Cardiac ventricle fibroblast (primary cell): ENCODE measurements at places on chromosomes 2 and 18. TPM values are rescaled to one million over a fixed set of nuclear protein-coding genes. Genes with fewer than 3 reads are reported as not detected.

Gene APOB
- total RNA-seq = 0.39 and 0.56 TPM in 2 replicates

Gene SPR
- 18.3 and 21.0 TPM in 2 replicates for total RNA-seq

Gene SMAD2
- total RNA-seq = 74.4 and 83.5 TPM in 2 replicates

Gene GTF2A1L
- 0.24 and 1.7 TPM in 2 replicates for total RNA-seq

Gene SP110
- total RNA-seq = 7.7 and 15.4 TPM in 2 replicates

Gene SPP2
- not detected in 2 replicates for total RNA-seq

Gene NTSR2
- not detected in 2 replicates for total RNA-seq

Gene KYNU
- 0.25 and 2.5 TPM in 2 replicates for total RNA-seq

Gene IL1RN
- not detected in 2 replicates for total RNA-seq

Gene SH3RF3
- total RNA-seq = 5.4 and 5.6 TPM in 2 replicates

Gene WDR7
- 6.7 and 9.9 TPM in 2 replicates for total RNA-seq

Gene NAT8
- not detected in 2 replicates for total RNA-seq

Gene STAT1
- total RNA-seq = 70.4 and 87.4 TPM in 2 replicates
